ENCODE measurements at places on chromosomes 16 and 17.

DNA sequence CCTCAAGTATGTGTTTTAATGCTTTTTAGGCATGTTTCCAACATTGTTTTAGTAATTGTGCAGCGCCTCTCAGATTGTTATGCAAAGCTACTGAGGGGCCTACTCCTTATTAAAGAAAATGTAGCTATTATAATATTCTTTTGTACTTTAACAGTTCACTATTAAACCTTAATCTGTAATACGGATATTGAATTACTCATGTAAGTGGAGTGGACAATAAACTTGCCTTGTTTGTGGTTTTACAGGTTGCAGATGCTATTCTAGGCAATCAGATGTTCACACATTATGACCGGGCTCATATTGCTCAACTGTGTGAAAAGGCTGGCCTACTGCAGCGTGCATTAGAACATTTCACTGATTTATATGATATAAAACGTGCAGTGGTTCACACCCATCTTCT lies 41.0 kb downstream of the PTRH2 start:
- no peak for ATAC-seq

DNA sequence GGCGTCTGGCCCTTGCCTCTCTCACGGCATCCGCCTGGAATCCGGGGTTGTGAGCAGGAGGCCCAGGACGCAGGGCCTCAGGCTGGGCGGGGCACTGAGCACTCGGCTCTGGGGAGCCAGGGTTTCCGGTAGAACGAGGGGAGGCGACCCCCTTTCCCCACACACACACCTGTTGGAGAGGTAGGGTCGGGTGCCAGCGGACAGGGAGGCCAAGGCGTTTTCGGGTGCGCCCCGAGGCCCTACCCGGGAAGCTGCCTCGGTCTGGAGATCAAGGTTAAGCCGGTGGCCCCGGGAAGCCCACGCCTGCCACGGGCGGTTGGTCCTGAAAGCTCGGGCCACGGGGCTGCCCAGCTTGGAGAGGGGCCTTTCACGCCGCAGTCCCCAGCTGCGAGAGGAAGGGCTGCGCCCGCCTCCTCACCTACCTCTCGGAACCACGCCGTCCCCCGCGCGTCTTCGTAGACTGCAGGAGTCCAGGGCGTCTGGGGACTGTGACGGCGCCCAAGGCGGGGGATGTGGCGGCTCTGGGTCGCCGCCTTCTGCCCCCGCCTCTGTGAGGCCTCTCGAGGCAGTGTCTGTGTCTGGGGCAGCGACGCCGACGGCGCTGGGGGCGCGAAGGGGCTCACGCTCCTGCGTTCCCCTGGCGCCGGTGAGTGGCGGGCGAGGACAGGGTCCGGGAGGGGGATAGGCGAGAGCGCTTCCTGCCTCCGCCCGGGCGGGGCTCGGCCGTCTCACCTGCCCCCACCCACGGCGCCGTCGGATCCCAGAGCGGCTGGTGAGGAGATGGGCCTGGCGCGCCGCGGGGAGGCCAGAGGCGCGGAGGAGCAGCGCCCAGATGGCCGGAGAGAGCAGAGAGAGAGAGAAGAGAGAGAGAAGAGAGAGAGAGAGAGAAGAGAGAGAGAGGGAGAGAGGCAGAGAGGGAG lies 20.3 kb upstream of the HOXB9 start:
- ATAC-seq, result peak; percentile 62

GRCh38 chr16:50434872-50435478 lies 66.2 kb upstream of the BRD7 start:
- no peak for ATAC-seq

- ATAC-seq, result no peak
Observed at GRCh38 chr17:66791347-66791746, 43.6 kb upstream of the CACNG5 start.

GRCh38 chr17:1571341-1571704 lies 8.7 kb upstream of the PITPNA start:
- ATAC-seq, result no peak

GRCh38 chr16:67848118-67848517 lies 625 bp upstream of the CENPT start:
- ATAC-seq, result no peak

GRCh38 chr16:81767987-81768592 lies 11.0 kb upstream of the PLCG2 start:
- ATAC-seq, result no peak

- no peak for ATAC-seq
Observed at GRCh38 chr16:83989300-83989699, 21.3 kb downstream of the NECAB2 start.

DNA sequence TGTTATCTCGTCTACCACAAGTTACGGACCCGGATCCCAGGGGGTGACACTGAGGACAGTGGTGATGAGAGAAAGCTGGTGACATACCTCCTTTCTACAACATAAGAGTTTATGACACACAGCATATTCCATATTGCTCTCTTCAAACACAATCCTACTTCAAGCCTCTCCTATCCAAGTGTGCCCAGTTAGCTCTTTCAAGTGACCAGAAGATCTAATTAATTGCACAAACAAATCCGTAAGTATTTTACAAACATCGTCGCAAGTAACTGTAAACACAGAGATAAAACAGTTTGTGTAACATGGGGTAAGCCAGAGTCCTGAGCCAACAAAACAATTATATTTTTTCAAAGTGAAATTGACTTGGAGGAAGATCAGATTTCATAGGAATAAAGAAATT lies 235.0 kb downstream of the CHD9NB start:
- no peak for ATAC-seq

DNA sequence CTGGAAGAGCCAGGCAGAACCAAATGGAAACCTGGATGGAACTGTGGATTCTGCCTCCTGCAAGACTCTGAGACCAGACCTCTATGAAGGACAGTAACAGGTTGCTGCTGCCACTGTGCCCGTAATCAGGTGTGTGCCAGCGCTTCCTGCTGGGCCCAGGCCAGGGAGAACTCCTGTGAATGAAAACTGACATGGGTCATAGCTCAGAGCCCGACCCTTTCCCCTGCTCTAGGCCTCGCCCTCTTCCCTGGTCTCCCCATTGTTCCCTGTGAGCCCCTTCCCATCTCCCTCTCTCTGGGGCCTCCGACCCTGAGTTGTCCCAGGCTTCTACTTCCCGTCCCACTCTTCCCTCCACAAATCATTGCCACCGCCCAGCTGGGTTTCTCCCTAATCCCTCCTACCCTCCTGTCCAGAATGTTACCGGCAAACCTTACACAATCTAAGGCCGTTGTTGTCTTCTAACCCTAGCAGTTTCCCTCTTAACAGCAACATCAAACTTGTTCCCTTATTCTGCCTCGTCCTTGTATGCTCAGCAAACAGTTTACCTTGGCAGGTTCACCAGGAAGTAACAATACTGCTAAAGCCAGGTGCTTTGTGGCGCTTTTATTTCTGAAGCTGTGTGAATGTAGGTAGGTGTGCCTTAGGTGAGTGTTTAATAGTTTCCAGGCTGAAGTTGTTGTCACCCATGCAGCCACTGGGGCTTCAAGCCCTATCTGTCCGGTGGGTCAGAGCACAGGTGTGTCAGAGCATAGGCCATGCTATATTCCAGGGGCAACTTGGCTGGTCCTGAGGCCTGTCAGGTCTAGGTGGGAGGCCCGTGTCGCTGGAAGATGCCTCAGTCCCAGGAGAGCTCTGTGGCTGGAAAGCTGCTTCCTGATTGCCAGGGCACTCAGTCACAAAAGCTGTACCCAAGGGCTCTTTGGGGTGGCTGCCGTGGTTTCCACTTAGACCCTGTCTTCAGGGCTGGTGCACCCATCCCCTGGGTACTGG lies 32.0 kb downstream of the SMPD3 start:
- ATAC-seq, result no peak

- no peak for ATAC-seq
Observed at GRCh38 chr16:69049146-69049545, 56.3 kb upstream of the HAS3 start.

DNA sequence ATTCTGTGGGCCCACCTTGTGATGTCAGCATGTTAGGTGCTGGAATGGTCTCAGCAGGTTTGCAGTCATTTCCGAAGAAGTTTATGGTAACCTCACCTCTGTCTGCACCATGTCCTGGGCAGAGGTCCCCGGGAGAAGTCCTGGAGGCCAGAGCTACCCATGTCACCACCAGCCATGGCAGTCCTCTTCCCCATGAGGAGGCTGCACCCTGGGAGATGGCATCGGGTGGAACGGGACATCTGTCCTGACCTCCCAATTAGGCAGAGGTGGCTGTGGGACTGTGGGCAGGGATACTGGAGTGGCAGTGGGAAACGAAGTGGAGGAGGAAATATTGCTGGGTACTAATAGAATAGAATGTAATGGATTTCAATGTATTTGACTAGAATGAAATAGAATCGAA lies 511.8 kb upstream of the WSB1 start:
- no peak for ATAC-seq

GRCh38 chr16:53893731-53894435 lies 189.9 kb downstream of the FTO start:
- no peak for ATAC-seq

DNA sequence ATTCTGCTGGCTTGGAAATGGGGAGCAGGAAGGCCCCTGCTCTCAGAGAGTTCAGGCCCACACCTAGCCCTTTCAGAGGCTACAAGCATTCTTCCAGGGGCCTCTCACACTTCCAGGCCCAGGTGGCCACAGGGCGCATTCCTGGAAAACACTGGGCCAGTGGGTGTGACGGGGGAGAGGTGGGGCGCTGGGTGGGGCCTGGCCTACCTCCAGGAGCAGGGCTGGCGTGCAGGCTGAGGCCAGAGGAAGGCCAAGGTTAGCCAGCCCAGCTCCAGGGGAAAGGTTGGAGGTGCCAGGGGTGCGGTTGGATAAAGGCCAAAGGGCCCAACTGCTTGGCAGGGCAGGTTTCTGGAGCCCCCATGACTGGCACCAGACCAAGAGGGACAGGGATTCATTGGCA lies 198.2 kb downstream of the MAF start:
- no peak for ATAC-seq

- ATAC-seq, result peak; percentile 60
Observed at GRCh38 chr16:15639061-15639568, 3.8 kb downstream of the MARF1 start.

- no peak for ATAC-seq
Observed at GRCh38 chr17:17345686-17346427, 42.7 kb downstream of the NT5M start.

DNA sequence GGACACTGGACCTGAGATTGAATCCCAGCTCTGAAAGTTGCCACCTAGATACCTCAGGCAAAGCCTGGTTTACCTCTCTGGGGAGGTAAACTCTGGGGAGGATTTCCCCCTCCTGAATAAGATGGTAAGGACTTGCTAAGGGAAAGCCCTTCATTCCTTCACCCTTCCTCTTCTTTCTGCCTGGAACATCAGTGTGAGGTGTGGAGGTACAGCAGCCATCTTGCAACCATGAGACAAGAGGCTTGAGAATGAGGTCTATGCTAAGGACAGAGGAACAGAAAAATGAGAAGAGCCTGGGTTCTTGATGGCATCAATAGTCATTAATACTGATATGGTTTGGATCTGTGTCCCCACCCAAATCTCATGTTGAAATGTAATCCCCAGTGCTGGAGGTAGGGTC lies 23.7 kb upstream of the ADCY9 start:
- ATAC-seq, result no peak

DNA sequence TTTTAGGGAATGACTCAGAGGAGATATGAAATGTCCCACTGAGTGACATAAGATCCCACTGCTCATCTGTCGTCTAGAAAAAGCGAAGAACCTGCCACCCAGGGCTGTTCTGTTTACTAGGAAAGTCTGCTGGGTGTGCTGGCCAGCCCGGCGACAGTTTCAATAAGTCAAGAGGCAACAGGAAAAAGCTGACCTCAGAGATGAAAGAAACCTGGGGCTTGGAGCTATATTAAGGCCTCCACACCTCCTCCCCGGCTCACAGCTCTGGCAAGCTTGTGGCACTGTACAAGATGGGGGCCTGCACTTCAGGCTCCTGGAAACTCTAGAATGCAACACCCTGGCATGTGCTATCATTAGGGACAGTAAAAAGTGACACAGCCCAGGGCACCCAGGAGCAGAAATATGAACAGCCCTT lies 10.6 kb downstream of the ZFHX3 start:
- no peak for ATAC-seq

DNA sequence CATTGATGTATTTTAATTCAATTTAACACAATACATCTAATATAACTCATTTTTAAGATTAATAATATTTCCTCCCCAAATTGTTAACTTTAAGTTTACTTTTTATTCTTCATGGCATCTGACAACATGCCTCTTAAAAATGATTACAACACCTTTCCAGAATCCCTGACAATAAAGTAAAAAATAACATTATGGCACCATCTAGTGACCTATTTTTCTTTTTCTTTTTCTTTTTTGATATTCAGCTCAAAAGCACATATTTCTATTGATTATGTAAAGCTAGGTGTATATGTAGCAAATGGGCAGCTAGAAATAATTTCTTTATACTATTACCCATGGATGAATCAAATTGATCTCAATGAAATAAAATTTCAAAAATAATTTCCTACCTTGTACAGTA lies 834.3 kb upstream of the CDH8 start:
- ATAC-seq, result no peak

GRCh38 chr17:81329927-81330883 lies 35.1 kb upstream of the SLC38A10 start:
- no peak for ATAC-seq

- ATAC-seq, result no peak
Observed at GRCh38 chr17:77247609-77248008, 106.8 kb downstream of the SEC14L1 start.

GRCh38 chr17:80259457-80260068 lies 1.1 kb upstream of the RNF213 start:
- ATAC-seq, result no peak

- ATAC-seq, result peak; percentile 83
Observed at GRCh38 chr16:24988593-24989338, 26.4 kb downstream of the ARHGAP17 start.

- no peak for ATAC-seq
Observed at GRCh38 chr16:71289732-71290062, 495 bp upstream of the CMTR2 start.

- peak; percentile 57 for ATAC-seq
Observed at GRCh38 chr16:67847064-67847861, at the start of gene CENPT. TSS of gene CENPT (minus strand) at chr16:67847693. CDS start at chr16:67833859, 13,834 bp downstream.
